ENCODE measurements at places on chromosomes 7 and 10.

- DNase-seq = no peak
Measured at GRCh38 chr7:157824011-157824818, 487.4 kb downstream of the DNAJB6 start.

GRCh38 chr10:2223548-2224320 is 486.4 kb upstream of the ADARB2 start:
- DNase-seq = no peak

GRCh38 chr7:118794419-118794818 is 569.9 kb downstream of the ANKRD7 start:
- DNase-seq = no peak

GRCh38 chr7:43479042-43479441 is 103.9 kb upstream of the STK17A start:
- peak; percentile 11 for DNase-seq

DNA sequence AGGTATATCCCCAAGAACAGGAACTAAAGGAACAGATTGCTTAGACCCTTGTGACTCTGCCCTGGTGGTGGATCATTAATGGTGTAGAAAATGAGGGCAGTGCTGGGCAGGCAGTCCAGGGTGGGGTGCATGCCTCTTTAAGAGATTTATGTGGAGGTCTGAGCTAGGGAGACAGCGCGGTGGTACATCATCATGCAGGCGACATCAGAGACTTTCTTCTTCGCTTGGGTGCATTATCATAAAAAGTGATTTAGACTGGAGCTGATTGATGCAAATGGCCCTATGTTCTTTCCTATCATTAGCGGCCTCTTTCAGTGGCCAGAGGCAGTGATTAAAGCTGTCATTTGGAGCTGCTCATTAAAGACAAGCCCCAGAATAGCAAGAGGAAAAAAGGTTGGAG is 519.1 kb upstream of the GALNT17 start:
- DNase-seq = no peak

DNA sequence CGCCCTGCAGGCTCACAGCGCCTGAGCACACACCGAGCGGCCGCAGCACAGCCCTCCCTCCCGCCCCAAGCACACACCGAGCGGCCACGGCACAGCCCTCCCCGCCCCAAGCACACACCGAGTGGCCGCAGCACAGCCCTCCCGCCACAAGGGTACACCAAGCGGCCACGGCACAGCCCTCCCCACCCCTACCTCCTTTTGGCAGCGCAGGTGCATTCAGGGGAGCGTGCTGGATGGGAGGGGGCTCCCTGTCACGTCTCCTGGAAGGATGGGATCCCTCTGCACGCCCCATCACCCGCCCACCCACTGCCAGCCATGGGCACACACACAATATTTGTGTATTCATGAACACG is 482.6 kb downstream of the DNAJB6 start:
- DNase-seq = no peak

DNA sequence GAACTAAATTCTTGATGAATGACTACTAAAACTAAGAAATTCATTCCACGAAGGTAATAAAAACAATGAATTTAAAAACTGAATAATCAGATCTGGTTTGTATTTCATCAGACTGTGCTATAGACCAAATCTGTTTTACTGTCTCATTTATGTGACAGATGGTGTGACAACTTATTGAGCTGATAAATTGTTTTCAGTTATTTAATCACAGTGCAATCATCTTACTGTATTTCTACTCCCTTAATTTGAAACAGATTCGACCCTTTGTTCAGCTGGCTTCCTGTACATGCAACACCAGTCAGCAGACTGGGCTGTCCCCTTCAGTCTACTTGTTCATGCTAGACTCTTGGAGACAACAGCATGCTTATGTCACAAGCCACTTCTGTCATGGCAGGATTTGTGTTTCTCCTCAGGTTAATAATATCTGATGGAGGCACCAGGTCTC is 150.9 kb downstream of the MBL2 start:
- no peak for DNase-seq

DNA sequence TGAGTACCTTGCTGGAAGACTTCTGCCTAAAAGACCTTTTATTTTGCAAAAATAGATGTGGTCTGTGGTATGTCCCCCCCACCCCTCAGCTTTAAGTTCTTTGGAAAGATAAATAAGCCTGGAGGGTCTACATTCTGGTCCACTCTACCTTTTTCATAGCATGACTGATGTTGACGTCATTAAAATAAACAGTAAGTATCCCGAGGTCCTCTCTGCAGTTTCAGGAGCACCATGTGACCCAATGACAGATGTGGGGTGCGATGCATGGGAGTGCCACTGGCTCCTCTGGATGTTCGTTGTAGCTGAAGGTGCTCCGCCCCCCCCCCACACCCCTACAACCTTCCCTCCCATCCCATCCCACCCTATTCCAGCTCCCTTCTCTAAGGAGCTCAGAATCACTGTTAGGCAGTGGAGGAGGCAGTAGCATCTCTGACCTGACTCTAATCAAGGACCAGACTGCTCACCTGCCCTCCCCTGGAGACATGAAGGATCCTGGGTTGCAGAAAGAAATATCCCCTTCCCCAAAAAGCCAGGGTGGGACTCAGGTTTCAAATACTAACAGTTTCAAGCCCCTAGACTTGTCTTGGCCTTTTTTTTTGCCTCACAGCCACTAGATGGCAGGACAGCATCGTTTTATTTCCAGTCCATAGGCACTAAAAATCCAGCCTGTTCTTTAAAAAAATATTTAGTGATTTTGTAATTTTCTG is 25.1 kb downstream of the CASP7 start:
- no peak for DNase-seq

- no peak for DNase-seq
Measured at GRCh38 chr10:68212721-68213352, 19.1 kb downstream of the ATOH7 start.

GRCh38 chr7:31335884-31336201 is 4.7 kb downstream of the NEUROD6 start:
- DNase-seq = no peak

GRCh38 chr7:25970356-25970755 is 181.6 kb upstream of the NFE2L3 start:
- no peak for DNase-seq

DNA sequence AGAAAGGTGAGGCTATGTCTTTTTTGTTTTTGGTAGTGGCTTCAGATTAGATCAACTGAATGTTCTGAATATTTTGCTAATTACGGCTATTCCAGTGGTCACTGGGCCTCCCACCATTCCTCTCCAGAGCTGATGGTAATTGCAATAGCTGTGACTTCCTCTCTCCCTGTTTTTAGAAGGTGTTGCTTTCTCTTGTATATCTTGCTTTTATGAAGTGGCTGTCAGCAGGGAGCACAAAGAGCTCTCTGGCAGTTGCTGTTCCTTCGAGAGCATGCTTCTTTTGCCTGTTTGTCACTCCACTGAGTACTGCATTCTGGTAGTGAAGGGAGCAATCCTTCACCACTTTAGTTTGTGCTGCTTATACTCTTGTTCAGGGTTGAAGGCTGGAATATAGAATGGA is 133.3 kb downstream of the EXOC4 start:
- DNase-seq = no peak

GRCh38 chr10:78313048-78313381 is 279.4 kb downstream of the RPS24 start:
- DNase-seq = no peak

GRCh38 chr7:8263048-8263447 is 1.1 kb upstream of the ICA1 start:
- DNase-seq = no peak

- no peak for DNase-seq
Measured at GRCh38 chr7:142611566-142612236, 137.6 kb upstream of the PRSS1 start.

GRCh38 chr7:127813991-127814541 is 162.1 kb downstream of the SND1 start:
- DNase-seq = no peak

GRCh38 chr7:2008936-2009540 is 223.7 kb downstream of the MAD1L1 start:
- no peak for DNase-seq

Data from SHP77 (cell line).